ENCODE measurements at places on chromosomes 6 and 20.

DNA sequence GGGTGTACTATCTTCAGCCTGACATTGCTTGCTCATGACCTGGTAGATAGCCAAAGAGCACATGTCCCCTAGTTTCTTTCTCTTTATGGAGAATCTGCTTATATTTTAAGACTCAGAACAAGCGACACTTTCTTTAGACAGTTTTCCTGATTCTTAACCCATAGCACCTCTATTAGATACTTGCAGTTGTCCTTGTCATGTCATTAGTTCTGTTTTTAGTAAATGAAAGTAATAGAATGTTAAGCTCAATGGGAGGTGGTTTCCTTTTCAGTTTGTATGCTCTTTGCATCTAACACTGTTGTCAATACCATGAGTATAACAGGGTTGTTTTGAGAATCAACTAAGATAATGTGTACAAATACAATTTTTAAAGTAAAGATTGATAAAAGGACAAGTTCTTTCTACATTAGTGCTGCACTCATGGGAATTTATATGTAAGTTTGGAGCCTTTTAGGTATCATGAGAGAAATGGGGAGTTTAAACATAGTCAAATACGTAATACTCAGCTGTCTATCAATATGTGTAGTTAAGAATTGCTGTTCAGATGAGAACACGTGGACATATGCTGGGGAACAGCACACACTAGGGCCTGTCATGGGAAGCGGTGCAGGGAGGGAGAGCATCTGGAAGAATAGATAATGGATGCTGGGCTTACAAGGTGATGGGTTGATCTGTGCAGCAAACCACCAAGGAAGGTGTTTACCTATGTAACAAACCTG is 124.3 kb downstream of the GRM1 start:
- DNase-seq, result no peak

DNA sequence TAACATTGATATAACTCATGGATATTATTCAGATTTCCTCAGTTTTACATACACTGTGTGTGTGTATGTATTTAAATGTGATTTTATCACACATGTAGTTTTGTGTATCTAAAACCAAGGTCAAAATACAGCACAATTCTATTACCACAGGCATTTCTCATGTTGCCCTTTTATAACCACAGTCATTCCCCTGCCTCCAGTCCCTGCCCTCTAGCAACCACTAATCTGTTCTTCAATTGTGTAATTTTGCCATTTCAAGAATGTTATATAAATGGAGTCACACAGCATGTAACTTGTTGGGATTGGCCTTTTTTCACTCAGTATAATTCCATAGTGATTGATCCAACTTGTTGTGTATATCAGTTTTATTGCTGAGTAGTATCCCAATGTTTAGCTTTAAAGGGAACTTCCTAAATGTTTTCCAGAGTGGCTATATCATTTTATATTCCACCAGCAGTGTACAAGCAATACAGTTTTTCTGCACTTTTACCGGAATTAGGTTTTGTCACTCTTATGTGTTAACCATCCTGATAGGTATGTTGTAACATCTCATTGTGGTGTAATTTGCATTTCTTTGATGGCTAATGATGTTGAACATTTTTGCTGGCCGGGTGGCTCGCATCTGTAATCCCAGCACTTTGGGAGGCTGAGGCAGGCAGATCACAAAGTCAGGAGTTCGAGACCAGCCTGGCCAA is 338.2 kb downstream of the SOX4 start:
- DNase-seq, result no peak

GRCh38 chr20:4726710-4727397 is 5.1 kb downstream of the PRND start:
- no peak for DNase-seq

GRCh38 chr6:14934013-14934412 is 311.9 kb upstream of the JARID2 start:
- no peak for DNase-seq

DNA sequence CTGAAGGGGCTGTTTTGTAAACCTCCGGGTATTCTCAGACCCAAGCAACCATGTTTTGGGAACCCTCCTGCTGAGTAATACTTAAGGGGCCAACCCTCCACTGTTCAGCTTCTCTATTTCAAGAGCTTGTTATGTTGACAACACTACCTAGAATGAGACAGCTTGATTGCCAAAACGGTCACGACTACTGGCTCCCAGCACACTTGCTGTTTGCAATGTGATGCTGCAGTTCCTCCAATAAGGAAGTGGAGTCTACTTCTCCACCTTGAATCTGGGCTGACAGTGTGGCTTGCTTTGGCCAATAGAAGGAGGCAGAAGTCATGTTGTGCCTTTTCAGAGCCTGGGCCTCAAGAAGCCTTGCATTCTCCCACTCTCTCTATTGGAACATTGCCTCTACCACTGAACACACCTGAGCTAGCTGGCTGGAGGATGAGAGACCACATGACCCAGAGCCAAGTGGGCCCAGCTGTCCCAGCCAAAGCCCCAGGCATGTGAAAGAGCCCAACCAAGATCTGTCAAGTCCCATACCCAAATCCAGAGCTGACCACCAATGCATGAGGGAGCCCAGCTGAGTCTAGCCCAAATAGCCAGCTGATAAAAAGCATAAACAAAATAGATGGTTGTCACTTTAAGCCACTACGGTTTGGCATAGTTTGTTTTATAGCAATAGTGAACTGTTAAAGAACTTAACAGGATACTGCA is 108.0 kb downstream of the PRND start:
- no peak for DNase-seq

DNA sequence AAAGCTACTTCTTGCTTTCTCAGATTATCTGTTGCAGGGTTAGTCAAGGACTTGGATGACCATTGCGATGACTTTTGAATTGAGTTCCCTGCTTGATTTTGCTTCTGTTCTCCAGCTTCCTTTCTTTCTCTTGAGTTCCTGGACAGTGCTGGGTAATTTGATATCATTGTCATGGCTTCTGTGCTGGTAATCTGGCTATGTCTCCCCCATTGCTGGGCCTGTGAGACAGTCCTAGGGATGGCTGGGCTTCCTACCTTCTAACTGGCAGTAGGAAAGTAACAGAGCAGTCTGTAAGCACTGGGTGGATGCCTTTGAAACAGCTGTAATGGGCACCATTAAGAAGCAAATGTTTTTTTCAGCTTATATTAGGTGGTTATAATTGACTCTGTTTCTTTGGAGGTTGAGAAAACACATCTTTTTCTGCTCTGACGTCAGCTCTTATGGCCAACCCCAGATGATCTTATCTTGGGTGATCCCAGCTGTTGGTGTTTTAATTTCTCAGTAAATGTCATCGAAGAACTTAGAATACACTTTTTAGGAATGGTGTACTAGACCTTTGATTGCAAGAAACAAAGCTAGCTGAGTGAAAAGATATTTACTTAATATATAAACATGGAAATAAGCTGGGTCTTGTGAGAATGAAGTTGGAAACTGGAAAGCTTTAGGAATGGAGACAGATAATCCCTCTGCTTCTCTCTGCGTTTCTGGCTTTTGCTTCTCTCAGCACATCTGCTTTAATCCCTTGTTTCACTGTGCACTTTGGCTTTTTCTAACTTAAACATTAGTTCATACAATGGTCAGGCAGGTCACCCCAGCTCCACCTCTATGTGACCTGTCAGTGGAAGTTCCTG is 195.0 kb upstream of the MAN1A1 start:
- DNase-seq, result no peak

All from ecto neural progenitor cell (in vitro differentiated cells).